ENCODE measurements at places on chromosomes 12 and 14.

DNA sequence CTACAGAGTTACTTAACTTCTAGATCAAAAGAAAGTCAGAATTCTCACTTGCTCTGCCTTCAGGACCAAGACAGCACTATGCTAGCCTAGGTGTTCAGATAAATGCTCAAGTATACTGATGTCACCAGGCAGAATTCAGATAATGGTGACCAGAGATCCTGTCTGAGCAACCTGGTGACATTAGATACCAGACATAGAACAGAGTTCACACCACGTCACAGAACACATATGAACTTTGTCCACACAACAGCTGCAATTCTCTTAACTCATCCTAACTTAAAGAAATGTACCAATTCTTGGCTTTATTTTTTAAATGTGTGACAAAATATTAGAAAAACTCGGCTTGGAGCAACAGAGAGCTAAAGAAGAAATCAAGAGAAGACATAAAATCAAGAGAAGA is 58.1 kb downstream of the GCH1 start:
- no peak for DNase-seq

DNA sequence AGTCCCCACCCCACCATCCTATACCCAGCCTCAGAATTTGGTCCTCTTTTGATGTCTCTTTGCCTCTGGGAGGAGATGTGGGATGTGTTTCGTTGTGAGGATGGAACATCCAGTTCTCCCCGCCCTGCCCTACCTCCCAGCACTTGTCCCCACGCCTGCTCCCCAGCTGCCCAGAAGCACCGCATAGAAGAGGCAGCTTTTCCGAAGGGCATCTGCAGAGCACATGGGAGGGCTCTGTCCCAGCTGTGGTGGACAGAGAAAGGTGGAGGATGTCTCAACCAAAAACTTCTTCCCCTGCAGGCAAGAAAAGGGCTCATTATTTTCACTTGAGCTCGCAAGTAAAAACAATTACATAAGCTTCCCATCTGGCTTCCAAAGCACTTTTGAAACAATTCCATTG is 302.6 kb downstream of the PCNX1 start:
- DNase-seq: no peak

GRCh38 chr12:69927164-69927563 is 102.1 kb downstream of the MYRFL start:
- no peak for DNase-seq

DNA sequence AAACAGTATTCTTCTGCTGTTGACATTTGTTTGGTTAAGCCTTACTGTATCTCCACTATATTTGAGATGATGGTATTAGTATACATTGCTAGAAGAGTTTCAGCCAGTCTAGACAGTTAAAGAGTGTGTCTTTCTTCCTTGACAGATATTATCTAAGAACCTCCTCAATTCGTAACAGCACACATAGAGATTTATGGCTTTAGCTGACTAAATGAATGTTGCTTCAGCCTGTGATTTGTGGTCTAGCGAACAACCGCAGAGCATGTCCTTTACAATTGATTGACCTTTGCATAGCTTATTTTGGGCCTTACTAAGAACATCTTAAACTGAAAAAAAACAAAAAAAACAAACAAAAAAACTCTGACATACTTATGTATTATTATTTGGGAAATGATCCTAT is 122.2 kb downstream of the DAAM1 start:
- no peak for DNase-seq

GRCh38 chr12:27285403-27285802 is 41.3 kb downstream of the STK38L start:
- DNase-seq: no peak
